ENCODE measurements at places on chromosomes 2 and 18.

DNA sequence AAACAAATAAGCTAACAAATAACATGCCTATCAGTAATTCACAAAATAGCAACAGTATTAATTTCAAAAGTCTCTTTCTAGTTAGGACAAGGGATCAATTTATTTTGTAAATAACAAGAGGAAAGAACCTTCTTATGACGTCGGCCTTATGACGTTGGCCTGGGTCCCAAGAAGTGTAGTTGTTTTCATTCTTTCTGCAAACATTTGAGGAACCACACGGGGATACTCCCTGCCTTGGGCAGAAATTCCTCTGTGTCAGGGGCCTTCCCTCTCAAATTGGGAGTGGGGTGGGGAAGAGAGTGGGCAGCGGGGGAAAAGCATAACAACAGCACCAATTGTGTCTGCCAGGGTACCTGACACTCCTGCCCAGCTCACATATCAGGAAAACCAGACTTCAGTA lies 1.3 kb downstream of the CCDC68 start:
- no peak for DNase-seq

- no peak for DNase-seq
Measured at GRCh38 chr2:37779139-37779538, 107.7 kb upstream of the CDC42EP3 start.

- DNase-seq = no peak
Measured at GRCh38 chr2:207422380-207422779, 107.4 kb upstream of the CREB1 start.

DNA sequence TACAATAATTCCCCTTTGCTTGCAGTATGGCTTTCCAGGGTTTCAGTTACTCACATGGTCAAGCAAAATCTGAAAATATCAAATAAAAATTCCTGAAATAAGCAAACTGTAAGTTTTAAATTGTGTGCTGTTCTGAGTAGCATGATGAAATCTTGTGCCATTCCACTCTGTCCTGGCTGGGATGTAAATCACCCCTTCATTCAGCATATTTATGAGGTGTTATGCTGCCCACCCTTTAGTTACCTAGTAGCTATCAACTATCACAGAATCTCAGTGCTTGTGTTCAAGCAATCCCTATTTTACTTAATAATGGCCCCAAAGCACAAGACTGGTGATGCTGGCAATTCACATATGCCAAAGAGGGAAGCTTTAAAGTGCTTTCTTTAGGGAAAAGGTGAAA lies 867.7 kb upstream of the NRXN1 start:
- DNase-seq = no peak

DNA sequence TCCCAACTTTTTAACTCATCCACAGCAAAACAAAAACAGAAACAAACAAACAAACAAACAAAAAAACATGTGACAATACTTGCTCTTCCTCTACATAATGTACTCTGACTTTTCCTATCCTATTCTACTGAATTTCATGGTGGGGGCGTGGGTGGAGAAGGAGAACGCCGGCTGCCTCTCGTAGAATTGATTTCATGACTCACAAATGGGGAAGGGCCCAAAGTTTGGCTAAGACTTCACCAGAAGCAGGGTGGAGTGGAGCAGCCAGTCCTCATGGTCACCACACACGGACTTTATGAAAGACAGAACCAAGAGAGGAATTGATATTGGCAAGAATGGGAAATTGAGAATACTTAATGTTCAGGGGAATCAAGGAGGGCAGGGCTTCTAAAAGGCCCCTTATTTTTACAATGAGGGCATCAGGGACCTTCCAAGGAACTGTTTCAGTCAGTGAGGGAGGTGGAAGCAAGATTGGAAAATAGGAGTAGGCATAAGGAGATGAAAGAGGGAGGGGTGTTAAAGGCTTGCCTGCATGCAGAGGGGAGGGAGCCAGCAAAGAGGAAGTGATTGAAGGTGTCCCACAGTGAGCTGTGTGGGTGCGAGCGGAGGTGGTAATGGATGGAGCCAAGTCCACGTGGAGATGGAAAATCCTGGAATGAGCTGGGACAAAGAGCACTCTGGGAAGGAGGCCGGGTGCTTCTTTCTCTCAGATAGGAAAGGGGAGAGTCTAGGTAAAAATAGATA lies 27.9 kb downstream of the MARCHF4 start:
- no peak for DNase-seq

DNA sequence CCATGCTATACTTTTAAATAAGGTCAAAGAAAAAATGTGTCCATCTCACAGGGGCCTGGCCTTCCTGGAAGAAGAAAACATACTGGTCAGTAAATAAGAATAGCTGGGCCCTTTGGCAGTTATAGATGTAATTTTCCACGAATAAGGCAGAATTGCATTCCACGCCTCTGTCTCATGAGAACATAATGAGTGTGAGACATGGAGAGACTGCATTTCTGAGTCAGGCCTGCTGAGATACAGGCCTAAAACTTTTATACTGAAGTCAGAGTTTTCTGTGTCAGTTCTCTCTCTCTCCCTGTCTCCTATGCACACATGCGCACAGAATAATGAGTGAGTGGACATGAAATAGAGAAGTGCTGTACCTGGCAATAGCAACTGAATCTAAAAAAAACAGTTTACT lies 20.4 kb upstream of the IL1R1 start:
- DNase-seq = no peak

GRCh38 chr2:114201781-114202180 lies 240.7 kb upstream of the DPP10 start:
- DNase-seq = no peak

DNA sequence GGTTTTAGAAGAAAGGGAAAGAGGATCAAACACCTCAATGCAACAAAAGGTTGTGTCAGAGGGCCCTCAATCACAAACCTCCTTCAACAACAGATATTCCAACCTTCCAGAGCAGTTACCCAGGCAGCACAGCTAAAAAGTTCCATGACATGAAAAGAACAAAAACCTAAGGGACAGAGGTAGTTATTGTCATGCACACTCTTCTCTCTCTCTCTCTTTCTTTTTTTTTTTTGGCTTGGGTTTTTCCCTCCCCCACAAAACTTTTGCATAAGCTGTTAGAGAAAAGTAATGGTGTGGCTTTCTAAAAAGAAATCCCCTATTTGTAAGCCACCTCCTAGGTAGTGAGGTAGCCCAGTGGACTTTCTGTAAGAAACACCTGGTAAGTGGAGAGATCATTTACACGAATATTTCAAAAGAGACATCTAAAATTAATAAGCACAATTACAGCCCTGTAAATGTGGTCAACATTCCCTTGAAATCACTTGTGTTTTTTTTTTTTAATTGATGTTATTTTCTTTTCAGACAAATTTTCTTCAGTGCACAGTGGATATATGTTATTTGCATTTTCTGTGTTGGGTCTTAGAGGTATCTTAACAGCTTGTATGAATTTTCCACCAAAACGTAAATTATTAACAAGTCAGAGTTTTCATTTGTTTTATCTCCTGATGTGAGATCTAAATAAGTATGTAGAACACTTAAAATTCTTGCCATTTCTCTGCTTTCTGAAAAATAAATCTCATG lies 48.4 kb downstream of the ZEB2 start:
- no peak for DNase-seq

- DNase-seq = no peak
Measured at GRCh38 chr2:1979138-1979537, 234.8 kb upstream of the PXDN start.

DNA sequence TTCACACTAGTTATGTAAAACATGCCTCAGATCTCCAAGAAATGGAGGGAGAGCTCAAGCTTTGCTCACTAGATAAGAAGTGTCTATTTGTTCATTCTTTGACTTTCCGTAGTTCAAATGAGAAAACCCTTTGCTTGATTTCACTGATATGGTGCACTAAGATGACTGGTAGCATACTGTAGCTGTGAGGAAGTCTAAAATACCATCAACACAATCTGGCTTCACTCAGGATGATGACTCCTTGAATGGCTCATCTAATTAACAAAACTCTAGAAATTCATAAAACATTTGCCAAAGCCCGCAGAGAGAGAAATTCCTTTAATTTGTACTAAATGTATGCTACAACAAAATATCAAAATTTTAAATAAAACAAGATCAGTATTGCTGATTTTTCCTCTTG lies 152.8 kb upstream of the STK17B start:
- DNase-seq = no peak

DNA sequence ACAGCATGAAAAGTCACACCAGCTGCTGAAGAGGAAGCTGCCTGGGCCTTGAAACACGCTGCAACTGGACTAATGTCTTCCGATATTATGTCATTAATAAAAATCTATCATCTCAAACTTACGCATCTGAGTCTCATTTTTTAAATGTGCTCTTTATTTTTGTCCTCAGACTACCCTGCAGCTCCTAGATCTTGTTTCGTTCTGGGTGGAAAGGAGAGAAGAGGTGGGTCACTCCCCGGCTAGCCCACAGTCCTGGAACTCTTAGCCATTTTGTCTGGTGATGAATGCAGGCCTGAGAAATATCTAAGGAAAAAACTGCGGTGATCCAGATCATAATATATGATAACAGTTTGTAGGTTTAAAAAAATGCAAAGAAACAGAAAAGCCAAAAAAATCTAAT lies 73.3 kb downstream of the TXNL1 start:
- no peak for DNase-seq

DNA sequence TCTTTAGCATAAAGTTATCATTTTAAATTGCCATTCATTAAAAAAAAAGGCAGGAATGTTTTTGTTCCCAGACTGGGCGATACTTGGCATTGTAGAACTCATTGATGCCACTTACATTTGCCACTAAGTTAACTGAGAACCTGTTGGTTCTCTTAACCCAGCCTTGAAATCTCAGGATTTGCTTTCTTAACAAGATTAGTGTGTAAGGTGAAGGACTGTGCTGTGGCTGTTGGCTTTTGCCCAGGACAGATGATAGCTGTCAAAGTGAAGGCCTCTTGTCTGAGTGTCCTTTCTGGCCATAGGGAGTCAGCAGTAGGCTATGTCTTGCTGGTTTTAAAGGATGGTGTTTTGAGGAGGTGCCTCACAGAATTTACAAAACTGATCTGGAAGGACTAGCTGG lies 2.6 kb downstream of the DPYSL5 start:
- no peak for DNase-seq

GRCh38 chr2:68561372-68561771 lies 82.0 kb upstream of the PROKR1 start:
- DNase-seq = no peak

- DNase-seq = no peak
Measured at GRCh38 chr2:7740114-7740513, 822.9 kb downstream of the RNF144A start.

DNA sequence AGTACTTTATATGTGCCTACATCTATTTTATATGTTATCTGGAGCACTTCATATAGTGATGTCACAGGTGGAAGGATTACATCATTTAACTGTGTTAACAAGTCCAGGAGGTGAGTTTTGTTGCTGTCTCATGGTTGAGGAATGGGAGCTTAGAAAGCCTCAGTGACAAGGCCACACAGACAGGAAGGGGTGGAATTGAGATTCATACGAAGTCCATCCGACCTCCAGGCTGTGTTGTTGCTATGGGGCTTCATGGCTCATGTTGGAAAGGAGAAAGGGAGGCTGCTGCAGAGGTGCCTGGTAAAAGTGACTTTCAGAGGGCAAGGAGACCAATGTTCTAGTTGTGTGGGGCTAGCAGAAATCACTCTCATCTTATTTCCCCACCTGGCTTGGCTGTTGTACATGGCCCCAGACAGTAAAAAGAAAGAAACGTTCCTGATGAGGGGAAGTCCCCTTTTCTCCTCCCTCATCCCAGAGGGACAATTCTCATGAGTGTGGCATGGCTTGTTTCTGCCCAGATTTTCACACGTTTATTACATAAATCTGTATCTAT lies 31.0 kb upstream of the GREB1 start:
- no peak for DNase-seq

DNA sequence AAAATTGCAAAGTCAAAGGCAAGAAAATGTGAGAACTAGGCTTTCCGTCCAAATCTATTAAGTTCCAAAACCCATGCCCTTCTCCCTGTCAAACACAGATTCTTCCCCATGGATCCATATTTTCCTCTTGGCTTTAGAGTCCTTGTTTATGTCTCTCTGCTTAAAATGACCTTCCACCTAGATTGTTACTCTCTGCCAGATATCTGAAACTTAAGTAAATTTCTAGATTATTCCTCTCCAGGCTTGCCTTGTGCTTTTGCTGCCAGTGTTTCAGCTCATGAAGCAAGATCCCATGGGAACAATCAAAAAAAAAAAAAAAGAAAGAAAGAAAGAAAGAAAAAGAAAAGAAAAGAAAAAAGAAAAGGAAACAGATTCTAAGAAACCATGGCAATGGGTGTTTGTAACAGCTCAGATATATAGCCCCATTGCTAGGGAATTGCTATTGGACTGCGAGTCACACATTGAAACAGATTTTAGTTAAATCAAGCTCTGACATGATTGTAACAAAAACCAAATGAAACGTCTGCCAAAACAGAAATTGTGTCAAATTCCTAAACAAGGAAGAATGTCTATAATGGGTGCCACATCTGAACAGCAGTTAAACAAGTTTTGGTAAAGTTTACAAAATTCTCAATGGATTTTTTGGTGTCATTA lies 660.7 kb upstream of the CNTNAP5 start:
- DNase-seq = no peak

DNA sequence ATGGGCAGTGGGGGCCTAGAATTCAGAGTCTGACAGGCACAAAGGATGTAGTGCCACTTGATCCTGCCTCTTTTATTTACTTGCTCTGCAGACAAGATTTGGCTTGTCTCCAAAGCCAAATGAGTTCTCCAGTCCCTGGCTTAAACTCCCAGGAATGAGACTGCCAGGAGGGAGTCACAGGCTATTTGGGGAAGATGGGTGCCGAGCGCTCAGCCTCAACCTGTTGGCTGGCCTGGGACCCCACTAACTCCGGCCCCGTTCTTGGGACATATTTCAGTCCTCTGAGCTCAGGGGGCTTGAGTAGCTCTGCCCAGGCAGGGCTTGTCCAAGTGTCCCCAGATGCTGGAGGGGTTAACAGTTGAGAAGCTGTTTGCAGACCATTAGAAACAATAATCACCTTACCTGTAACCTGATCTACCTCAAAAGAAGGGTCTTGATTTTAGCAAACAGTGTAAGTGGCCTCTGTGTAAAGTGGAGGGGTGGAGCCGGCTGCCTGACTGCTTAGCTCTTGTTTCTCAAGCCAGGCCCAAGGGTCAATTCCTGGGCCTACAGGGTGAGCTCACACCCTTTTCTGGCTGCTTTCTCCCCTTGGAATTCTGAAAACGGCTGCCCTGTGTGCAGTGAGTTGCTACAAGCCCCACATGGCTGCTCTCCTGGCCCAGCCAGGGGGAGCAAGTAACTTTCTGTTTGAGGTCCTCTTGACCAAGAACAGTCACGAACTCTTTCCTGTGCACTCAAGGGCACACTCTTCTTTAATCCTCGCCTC lies 27.1 kb upstream of the FZD5 start:
- DNase-seq = no peak

DNA sequence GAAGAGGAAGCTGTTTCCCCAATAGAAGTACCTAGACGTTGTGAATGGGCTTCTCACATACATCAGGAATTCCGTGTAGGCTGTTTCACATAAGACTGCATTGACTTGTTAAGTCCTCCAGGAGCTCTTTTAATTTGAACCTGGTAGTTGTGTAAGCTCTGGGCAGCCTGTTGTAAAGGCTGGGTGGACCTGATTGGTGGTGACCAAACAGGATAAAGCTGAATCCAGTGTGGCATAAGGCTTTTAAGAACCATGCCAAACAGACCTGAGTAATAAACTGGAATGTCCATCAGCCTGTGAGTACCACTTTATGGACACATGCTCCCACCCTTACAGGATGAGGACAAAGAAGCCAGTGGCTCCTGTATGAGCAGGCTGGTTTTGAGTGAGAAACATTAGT lies 24.1 kb downstream of the RMND5A start:
- no peak for DNase-seq

GRCh38 chr2:160417745-160418397 lies 75.7 kb downstream of the RBMS1 start:
- DNase-seq = no peak
